WERI-Rb-1 (cell line): ENCODE measurements at places on chromosomes 11 and 22.

GRCh38 chr11:19506816-19507486 lies 205.7 kb upstream of the NAV2 start:
- DNase-seq, result no peak

GRCh38 chr22:30222321-30222720 lies 24.2 kb downstream of the LIF start:
- DNase-seq, result no peak

DNA sequence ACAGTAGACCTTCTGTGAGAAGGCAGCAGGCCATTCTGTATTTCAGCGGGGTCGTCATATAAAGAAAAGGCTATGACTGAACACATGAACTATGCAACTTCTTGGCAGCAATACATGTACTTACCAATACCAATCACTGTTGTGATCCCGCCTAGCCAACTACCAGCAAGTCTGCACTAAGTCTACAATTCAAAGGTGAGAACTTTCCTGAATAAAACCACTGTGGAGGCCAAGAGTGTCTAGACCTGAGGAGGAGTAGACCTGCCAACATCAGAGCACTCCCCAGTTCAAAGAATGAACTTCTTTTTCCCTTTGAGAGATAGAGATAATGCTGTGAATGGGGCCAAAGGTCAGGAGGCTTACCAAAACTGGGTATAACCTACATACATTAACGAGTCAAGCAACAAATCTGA lies 108.2 kb downstream of the SIK3 start:
- no peak for DNase-seq

DNA sequence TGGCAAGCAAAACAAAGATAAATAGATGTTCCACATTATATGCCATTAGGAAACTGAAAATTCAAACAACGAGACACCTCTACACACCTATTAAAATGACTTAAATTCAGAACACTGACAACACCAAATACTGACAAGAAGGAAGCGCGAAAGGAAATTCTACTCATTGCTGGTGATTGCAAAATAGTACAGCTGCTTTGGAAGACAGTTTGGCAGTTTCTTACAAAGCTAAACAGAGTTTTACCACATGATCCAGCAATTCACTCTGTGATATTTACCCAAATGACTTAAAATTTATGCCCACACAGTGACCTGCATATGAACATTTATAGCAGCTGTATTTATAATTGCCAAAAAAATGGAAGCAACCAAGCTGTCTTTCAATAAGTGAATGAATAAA lies 232.6 kb downstream of the CASP12 start:
- DNase-seq, result no peak

DNA sequence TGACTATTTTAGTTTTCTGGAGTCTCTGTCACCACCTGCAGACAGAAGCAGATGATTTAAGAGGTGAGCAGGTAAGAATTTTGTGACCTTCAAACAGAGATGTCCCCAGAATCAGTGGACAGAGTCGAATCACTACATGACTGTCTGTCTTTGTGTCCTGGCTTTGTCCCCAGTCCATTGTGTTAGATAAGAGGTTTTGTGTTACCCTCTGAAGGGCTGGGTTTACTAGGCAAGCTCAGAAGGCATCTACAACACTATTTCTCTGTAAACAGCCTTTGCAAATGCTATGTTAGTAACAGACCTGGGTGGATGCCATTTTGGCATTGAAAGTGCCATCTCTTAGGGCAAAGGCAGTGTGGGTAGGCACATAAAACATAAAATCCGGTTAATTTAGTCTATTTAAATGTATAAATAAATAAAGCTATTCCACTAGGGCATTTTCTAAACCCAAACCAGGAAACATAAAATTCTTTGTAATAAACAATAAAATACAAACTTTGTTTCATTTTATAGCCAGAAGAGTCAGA lies 40.3 kb upstream of the CADM1 start:
- no peak for DNase-seq

DNA sequence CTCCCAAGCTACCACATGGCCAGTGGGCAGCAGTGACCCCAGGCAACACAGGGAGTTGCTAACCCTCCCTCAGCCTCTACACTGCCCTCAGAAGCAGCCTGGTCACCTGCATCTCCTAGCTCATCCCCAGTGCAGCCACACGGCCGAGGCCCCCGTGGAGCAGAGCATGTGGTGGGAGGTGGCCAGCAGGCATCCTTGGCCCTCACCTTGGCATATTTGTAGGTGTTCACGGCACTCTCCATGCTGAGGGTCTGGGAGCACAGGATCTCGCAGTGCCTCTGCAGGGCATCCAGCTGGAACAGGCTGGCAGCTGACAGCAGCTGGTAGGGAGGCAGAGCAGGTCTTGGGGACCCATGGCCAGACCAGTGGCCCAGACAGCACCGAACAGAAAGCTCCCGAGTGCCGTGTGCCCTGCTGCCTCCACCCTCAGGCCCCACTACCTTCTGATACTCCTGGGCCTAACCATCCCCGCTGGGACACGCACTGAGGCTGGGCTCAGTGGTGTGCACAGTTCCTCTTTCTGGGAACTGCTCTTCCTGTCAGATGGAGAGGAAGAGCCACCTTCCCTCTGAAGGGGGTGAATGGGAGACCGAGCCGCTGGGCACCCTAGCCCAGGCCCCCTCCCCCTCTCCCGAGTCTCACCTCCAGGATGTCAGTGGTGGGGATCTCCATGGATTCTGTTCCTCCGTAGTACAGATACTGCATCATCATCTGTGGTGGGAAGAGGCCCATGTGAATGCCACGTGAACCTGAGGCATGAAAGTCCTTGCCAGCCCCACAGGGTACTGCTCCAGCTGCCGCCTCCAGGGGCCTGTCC lies 48.8 kb downstream of the NAT10 start:
- no peak for DNase-seq

DNA sequence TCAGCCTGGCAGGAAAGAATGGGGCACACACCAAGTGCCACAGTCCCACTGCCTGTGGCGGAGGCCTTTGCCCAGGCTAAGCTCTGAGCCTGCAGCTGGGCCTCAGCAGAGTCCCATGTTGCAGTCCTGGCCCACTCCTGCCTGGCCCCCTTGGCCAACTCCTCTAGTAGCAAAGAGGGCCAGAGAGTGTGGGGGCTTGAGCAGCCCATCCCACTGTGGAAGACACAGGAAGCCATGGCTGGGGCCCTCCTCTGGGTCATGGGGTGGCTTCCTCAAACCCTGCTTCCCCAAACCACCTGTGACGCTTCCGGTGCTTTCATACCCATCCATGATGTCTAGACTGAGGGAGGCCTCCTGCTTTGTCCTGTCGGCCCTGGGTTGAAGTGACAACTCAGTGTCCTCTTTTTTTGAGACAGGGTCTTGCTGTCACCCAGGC lies 5.8 kb downstream of the RPS19BP1 start:
- no peak for DNase-seq

DNA sequence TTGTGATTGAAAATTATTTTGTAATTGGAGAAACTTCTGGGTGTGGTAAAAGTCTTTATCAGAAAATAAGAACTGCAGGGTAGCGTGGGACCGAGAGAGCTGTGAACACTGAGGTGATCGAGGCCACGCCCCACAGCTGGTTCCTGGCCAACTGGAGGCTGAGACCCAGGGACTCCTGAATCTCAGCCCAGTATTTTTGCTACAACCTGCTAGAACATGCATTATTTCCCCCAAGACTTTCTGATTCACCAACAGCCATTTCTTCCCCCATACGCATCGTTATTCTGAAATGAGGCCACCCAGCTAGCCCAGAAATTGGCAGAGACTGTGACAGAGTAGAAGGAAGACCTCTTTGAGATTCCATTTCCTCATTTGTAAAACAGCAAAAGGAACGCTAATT lies 3.4 kb upstream of the FGF19 start:
- DNase-seq, result no peak

- DNase-seq, result no peak
Measured at GRCh38 chr22:26998129-26998528, 340.7 kb downstream of the MIAT start.

- DNase-seq, result no peak
Measured at GRCh38 chr11:8095371-8095770, 14.4 kb downstream of the TUB start.
